ENCODE measurements at places on chromosomes 3 and 15.

DNA sequence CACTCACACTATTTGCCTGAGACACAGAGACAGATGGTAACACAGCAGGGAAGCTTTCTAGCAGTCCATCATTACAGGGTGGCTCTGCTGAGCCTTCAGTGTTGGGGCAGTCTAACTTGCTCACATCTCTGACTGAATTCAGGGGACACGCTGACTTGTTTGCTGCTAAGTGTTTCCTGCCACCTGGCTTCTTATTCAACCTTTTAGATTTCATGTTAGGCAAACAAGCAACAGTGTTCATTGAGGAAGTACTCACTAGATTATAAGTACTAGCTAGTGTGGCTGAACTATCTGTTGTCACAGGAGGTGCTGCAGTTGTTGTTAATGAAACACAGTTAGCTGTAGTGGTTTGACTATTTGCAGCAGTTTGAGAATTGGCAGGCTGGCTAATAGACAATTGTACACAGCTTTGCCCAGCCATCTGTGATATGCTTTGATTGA lies 37.3 kb downstream of the USF3 start:
- DNase-seq: no peak

GRCh38 chr3:69088063-69088462 lies 3.3 kb downstream of the ARL6IP5 start:
- no peak for DNase-seq

GRCh38 chr3:54337846-54338245 lies 215.5 kb downstream of the CACNA2D3 start:
- DNase-seq: no peak

- no peak for DNase-seq
Observed at GRCh38 chr3:45795509-45795881, 841 bp downstream of the SLC6A20 start.

- no peak for DNase-seq
Observed at GRCh38 chr3:183259621-183260020, 6.6 kb downstream of the B3GNT5 start.

DNA sequence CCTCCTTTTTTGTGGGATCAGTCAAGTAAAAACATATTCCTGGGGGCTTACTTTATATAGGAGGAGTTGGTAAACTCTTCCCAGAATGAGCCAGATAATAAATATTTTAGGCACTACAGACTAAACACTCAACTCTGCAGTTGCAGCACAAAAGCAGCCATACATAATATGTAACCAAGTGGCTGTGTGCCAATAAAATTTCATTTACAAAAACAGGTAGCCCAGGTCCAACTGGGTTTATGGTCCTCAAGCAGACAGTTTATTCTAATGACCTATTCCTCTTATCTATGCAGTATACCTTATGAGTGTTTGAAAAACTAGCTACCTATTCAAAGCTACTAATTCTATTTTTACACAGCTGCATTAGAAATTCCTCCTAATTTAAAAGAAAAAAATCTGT lies 61.8 kb downstream of the FAIM start:
- DNase-seq: no peak

DNA sequence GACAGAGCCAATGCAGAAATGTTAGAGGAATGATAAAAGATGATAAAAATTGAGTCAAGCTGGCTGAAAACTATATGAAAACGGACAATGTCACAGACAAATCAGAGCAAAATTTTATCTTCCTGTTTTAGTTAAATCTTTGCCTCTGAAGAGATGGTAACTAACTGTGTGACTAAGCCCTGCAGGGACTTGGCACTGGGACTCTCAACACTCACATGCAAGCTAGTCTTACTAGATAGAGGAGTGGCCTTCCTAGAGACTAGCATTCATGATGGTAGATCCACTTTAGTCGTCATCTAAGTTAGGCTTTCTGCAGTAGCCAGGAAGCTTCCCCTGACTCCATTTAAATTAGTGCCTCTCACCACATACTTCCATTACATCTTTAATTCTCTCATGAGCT lies 4.1 kb downstream of the CCDC191 start:
- DNase-seq: no peak
